Activated B cell treated with CpG ODN at 0.5 μM for 24 hours (primary cell): ENCODE measurements at places on chromosomes 7 and 10.

DNA sequence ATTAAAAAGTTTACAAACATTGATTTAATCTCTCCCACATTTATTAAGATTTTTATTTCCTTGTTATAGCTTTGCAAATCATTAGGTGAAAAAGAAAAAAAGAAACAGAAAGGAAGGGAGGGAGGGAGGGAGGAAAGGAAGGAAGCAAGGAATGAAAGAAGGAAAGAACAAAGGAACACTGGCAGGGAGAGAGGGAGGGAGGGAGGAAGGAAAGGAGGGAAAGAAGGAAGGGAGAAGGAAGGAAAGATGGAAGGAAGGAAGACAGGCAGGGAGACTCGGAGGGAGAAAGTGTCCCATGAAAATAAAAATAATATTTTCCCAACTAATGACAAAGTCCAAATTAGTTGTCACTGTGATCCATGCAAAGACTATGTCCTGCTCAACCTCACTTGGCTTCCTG lies 6.3 kb upstream of the ITGA8 start:
- DNase-seq: no peak

DNA sequence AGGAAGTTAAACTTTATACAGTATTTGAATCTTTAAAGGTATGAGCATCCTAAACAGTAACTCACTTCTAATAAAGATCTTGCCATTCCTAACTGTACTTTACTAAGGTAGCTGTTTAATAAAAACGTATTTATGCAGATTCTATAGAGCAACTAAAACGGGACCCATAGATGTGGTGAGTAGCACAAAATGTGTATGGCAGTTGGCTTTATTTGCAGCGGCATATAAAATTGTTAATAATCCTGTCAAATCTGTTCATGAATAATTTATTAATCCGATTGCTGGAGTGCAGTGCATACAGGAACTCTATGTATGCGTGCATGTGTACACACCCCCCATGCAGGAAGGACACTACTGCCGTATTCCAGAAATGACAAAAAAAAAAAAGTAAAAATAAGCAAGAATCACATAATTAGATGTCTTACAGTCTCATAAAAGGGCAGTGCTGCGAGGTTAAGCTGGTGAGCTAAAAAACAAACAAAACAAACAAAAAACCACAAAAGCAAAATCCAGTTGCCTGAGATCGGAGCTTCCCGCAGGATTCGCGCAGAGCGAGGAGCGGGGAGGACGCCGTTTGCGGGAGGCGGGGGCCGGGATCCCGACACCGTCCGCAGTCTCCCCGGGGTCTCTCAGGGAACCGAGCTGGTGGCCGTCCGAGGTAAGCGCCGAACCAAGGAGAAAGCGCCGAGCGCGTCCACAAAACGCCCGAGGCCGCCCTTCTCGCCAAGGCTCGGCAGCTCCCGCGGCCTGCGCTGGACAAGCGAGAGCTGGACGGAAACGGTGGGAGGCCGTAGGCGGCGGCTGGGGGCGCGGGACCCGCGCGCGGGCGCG lies 518 bp upstream of the COMMD3 start:
- no peak for DNase-seq

DNA sequence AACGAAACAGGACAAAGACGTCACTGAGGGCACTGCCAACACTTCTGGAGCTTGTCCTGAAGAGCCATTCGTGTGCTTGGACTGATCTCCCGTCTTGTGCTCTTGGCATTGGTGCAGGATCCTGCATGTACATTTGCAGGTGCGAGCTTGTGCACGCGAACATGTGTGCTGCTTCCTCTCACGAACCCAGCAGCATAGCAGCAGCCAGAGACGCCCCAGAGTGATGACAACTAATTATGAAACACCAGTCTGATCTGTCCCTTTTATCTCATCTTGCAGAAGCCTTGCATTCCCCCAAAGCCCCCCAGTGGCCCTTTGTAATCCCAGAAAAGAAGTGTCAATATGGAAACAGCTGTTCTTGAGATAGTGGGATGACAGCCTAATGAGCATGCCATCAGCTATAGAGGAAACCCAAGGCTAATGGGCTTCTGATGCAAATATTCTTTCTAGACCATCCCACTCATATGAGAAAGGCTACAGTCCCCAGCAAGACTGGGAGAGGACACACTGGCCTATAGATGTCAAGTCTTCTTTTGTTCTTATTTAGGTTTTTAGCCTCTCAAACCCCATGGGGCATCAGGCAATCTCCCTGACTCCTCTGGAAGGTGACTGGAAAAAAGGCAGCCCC lies 310.6 kb downstream of the FRMD4A start:
- no peak for DNase-seq

- peak; percentile 49 for DNase-seq
These were observed 855 bp upstream of the PALD1 start for GRCh38 chr10:70477661-70478162.

- DNase-seq: no peak
These were observed 86.2 kb downstream of the ITIH5 start for GRCh38 chr10:7580520-7580919.

GRCh38 chr10:58691528-58691927 lies 178.9 kb downstream of the BICC1 start:
- no peak for DNase-seq

DNA sequence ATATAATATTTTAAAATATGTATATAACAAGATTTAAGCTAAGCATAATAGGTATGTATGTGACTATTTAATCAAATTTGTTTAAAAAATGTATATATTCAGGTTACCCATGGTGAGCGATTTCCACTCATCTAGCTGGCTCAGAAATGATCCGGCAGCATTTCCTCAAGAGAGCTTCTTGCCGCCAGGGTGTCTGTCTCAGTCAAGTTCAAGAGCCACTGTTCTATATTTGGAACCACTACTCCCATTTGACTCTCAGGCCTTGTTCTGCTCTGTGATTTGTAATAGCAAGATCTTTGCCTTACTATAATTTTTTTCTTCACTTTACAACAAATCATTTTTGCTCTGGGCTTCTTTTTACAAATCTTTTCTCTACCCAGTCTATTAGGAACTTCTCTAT lies 48.7 kb upstream of the CNTNAP2 start:
- no peak for DNase-seq

DNA sequence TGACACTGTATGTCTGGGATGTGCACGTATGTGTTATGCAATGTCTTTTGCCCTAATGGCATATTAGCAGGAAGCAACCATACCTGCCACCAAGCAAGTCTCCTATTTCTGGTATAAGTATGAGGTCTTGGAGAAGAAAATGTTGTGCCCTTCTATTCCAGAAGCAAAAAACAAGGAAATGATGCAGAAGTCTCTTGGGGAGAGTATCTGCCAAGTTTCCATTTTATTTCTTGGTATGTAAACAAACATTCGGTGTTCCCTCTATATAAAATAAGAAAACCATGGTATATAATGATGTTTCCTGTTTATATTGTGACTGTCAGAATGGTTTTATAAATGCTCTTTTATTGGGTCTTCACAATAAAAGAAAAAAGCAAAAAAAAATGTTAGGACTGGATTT lies 19.3 kb upstream of the MYO3A start:
- no peak for DNase-seq

DNA sequence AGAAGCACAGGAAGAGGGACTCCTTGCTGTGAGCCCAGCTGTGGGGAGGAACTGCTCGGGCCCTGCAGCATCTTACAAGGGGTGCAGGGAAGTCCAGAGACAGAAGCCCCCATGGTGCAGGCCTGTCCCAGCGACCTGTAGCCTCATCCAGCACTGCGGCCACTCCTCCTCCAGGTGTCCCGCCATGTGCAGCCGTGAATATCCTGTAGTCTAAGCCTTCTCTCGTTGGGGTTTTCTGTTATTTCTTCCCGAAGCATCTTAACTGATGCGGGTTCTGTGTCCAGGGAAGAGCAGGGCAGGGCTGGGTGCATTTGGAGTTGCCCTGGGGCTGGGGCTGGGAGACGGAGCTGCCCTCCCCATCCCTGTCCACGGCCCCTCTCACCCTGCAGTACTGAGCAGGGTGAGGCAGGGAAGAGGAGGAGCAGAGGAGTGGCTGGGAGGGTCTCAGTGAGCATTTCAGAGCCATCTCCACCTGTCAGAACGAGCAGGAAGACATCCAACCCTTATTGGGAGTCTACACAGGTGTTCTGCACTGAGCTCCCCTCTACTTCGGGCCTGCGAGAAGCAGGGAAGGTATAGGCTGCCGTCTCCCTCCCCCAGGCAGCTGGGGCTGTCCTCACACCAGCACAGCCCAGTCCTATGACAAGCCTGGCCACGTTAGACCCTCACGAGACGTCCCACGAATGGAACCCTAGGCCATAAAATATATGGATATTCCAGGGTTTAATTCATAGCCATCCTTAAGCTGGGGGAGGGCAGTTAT lies 494.5 kb downstream of the DNAJB6 start:
- DNase-seq: no peak

DNA sequence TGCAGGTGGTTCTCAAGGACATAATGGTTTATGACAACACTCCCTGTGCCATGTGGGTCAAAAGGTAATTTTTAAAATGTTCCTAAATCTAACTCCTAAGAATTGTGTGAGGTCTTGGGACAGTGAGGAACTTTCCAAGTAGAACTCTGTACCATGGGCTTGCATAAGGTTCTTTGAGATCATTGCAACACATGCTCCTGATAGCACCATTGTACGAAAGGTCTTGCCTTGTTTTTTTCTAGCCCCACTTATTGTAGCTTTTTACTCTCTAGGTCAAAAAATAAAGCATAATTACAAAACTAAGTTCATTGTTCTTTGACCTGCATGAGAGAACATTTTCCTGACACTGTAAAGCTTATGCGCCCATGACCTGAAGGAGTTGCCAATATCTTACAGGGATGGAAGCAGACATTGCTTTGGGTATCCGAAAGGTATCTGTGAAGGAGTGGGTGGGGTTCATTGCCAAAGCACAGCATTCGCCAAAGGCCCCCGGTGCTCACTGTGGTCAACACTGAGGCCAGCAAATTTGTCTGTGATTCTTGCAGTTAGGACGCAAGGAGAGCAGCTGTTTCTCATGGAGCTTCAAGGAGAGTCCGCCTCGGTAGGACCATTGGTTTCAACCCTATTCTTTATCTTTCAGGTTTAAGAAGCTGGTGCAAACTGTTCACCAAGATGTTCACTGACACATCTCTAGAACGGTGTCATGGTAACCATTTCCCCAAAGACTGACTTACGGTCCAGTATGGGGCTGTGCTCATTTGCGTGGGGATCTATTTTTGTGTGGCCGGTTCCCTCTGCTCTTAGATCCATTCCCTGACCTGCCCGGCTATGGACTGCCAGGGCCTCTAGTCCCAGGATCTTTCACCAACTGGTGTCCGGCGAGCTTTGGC lies 7.6 kb upstream of the PRKAG2 start:
- DNase-seq: no peak

- DNase-seq: no peak
These were observed 137.3 kb downstream of the ELMO1 start for GRCh38 chr7:37311355-37311754.

GRCh38 chr10:22589851-22590514 lies 124.4 kb downstream of the PIP4K2A start:
- DNase-seq: no peak

DNA sequence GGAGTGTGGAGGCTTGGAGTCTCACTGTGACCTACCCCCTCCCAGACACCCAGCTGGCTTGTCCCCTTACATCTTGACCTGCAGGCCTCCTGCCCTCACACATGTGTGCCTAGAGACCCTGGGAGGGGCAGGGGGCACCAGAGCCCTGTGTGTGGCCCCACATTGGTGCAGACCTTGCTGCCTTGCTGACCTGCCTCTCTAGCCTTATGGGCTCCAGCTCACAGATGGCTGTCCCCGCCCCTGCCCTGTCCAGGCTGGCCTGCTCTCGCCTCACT lies 9.4 kb downstream of the ADAMTS14 start:
- DNase-seq: no peak
